Fibroblast of villous mesenchyme (primary cell): ENCODE measurements at places on chromosomes 3 and 15.

DNA sequence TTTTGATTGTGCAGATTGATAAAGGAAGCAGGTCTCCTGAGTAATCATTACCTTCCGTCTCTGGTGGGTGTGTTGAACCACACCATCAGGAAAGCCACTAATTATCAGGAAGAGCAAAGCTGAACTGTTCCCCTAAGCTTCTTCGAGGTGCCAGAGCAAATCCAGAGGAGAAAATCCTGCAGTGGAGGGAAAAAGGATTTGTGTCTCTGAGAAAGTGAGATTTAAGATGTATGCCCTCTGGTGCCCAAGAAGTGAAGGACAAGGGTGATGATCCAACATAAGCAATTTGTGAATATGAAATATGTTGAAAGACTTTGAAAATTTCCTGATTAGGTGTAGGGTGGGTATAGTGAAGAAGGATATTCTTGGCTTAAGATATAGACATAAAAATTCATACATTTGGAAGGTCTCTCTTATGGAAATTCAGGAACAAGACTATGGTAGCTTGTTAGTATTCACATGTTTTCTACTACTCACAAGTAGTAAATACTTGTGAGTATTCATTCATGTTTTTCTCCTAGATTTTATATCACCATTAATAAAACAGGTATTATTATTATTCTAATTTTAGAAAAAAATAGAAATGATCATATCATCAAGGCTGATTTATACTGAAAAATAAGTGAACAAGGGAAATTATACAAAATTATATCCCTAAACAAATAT is 34.8 kb downstream of the COMMD2 start:
- peak; percentile 86 for DNase-seq

DNA sequence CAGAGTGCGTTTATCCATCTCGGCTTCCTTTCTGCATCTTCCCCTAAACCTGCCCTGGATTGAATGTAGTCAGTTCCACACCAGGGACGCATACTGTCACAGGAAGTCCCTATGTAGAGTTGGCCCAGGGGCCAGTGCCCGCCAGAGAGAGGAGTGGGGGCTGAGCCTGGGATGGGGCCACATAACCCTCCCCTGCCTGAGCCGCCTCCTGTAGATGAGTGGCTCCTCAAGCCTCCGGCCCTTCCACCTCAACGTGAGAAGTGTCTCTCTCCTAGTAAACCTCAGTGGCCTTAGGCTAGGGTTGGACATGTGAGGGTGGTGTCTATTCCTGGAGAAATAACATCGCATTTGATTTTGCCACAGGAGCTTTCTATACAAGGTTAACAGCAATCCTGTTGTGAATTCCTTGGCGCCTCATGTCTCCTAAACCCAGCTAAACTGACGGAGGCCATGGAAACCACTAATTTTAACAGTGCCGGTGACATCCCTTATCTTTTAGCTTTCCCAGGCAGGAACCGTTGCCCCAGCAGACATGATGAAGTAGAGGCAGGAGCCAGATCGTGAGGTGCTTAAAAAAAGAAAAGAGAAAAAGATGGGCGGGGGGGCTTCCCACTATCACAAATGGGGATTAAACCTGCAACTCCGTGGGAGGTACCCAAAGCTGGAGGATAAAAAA is 171.1 kb downstream of the CHDH start:
- DNase-seq: no peak

DNA sequence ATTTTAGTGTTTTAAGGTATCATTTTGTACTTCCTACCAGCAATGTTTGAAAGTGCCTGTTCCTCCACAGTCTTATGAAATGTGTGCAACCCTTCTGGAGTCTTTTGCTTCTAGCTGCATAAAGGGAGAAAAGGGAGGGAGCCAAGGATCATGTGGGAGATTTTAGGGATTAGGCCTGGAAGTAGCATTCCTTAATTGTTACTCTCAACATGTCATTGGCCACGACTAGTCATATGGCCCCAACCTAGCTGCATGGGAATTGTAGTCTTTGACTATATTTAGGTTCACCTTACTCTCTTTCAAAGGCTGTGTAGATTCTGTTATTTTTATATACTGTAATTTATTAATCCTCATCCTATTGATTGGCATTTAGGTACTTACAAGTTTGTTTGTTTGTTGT is 14.9 kb downstream of the CRTAP start:
- peak; percentile 63 for DNase-seq

DNA sequence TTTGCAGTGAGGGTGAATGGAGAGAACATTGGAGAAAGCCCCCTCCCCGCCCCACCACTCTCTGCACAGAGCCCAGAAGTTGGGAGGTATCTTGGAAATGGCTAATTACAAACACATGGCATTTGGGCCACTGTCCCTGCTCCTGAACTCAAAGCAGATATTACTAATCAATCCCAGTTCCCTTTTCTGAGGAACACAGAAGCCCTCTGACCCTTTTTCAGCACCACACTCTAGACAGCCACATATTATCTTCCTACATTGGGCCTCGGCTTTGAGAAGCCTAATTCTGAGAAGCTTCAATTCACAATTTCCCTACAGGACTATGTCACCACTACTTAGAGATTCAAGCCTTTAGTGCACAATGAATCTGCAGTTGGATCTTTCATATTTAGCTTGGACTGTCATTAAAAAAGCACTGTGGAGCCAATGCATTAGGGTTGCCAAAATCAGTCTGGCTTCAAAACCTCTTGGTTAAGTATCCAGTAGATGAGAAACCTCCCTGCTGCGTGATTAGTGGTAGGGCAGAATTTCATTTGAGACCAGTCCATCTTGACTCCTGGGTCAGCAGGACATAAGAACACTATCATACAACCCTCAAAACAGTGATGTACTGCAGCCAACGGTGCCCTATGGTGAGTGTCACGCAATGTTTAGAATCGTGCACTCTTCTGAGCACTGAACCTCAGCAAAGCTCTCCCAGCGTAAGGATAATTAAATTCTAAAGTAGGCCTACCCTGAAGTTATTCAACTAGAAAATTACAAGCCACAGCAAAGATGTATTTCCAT is 26.1 kb downstream of the MGLL start:
- no peak for DNase-seq

GRCh38 chr3:122497425-122497824 is 17.3 kb downstream of the KPNA1 start:
- DNase-seq: peak; percentile 92

DNA sequence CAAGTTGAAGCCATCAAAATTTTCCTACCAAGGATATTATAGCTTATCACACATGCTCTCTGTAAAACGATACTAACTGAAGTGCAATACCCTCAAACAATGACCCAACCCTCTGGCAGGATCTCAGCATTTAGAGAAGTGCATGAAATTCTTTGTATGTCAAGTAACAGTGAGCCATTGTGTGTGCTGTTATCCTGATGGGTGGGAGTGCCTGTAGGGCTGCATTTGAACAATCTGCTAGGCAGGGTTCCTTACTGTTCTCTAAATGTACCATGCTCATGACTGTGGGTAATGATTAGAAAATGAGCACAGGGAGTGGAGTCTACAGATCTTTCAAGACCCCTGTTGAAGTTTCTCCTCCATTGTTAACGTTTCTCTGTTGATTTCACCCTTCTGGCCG is 398.1 kb downstream of the NSUN3 start:
- DNase-seq: no peak

DNA sequence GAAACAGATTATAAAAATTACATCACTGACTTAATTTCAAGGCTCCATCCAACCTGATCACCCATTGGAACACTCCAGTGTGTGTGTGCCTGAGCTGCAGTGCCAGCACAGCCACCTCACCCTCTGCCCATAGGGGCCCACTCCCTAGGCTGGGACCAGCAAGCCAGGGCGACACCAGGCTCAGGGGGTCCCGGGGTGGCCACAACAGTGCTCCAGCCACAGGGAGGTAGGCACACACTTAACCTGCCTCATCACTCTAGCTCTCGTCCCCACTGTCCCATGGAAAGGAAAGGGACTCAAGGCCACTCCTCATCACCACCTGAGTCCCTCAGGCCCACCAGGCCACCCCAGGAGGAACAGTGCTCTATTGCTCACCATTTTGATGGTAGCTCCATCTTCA is 24.9 kb downstream of the ZXDC start:
- DNase-seq: no peak

- no peak for DNase-seq
These were observed 2.6 kb downstream of the SMAD3 start for GRCh38 chr15:67067930-67068551.
